Adipocyte (in vitro differentiated cells): ENCODE measurements at places on chromosomes 2 and 18.

GRCh38 chr2:103396152-103396551 is 634.3 kb downstream of the TMEM182 start:
- no peak for DNase-seq

DNA sequence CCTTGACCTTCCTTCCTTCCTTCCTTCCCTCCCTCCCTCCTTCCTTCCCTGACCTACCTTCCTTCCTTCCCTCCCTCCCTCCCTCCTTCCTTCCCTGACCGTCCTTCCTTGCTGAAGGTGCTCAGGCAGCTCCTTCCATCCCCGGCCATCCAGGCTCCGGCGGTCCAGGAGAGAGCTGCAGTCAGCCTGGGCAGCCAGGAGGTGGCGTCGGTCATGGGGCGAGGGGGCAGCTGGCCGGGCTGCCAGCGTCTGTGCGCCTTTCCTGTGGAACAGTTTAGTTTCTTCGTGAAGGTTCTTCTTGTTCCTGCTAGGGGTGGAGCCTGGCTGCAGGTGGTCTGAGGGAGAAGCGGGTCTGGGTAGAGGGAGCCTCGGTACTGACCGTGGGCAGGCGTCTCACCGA is 15.7 kb downstream of the GPR35 start:
- peak; percentile 55 for DNase-seq

GRCh38 chr2:216890138-216890537 is 30.3 kb upstream of the TNP1 start:
- no peak for DNase-seq

GRCh38 chr2:195508139-195508455 is 148.9 kb upstream of the SLC39A10 start:
- DNase-seq, result no peak

DNA sequence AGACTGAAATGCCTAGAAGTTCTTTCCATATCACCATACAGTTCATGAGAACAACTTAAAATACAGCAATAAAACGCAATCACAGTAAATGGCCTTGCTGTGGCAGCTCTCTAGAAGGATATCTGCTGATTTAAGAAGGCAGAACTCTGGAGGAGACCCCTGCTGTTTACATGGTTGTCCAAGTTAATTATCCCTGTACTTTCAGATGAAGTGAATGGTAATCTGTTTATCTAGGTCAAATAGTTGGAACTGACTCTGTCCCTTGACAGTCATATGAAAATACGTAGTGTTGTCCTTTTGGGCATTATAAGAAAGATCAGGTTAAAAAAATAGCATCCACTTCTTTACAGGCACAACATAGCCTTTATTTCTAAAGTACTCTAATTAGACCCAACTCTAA is 115.6 kb downstream of the COLEC12 start:
- no peak for DNase-seq

DNA sequence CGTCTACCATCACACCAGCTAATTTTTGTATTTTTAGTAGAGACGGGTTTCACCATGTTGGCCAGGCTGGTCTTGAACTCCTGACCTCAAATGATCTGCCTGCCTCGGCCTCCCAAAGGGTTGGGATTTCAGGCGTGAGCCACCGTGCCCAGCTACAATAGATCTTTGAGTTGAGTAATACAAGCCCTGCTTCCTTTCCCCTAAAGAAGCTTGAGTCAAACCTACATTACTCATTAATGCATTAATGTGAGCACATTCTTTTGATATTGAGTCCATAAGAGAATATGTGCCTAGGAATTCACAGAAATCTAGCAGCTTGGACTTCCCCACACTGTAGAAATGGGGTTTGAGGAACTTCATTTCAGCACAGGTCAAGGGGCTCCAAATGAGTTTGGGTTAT is 39.6 kb downstream of the PSMG2 start:
- DNase-seq, result peak; percentile 23

GRCh38 chr2:41806286-41806685 is 241.5 kb upstream of the PKDCC start:
- DNase-seq, result no peak
